Tongue (tissue), 3 donors: ENCODE measurements at places on chromosomes 6 and 20. TPM values are rescaled to one million over a fixed set of nuclear protein-coding genes. Genes with fewer than 3 reads are reported as not detected.

HSPA1L gene
- total RNA-seq: 4.5 TPM

- DNase-seq: no peak
Measured at GRCh38 chr6:39769012-39769411, 23.2 kb upstream of the DAAM2 start.

DNA sequence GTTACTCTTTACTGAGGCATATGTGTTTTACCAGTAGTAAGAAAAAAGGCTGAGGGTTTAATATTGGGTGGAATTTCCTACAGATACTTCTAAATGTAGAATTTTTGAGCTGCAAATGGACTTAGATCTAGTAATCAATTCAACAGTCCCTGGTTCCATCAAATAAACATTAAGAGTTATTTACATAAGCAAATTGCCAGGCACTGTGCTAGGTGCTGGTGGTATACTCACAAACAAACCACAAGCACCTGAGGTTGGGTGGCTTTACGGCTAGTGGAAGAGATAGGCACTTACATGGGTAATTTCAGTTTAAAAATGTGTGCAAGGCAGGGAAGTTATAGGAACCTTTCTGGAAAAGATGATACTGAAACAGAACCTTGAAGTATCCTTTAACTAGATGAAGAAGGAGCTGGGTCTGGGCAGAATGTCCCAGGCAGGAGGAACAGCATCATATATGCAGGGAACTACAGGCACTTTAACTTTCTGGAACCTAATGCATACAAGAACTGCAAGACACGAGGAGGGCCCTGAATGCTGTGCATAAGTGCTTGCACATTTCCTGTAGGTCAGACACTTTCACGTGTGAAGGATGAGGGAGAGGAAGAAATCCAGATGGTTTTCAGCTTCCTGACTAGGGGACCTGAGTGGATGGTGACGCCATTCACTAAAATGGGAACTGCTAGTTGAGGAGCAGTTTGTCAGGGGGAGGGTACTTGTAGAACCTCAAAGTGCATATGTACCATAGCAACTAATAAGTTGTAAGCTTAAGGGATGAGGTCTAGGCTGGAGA is 4.5 kb downstream of the CCN6 start:
- no peak for DNase-seq

GRCh38 chr20:59466107-59466815 is 138.1 kb upstream of the PHACTR3 start:
- no peak for DNase-seq

TFAP2B gene
- under 0.01 TPM for total RNA-seq

- DNase-seq: no peak
Measured at GRCh38 chr6:33721508-33721907, 10.0 kb upstream of the UQCC2 start.

DNA sequence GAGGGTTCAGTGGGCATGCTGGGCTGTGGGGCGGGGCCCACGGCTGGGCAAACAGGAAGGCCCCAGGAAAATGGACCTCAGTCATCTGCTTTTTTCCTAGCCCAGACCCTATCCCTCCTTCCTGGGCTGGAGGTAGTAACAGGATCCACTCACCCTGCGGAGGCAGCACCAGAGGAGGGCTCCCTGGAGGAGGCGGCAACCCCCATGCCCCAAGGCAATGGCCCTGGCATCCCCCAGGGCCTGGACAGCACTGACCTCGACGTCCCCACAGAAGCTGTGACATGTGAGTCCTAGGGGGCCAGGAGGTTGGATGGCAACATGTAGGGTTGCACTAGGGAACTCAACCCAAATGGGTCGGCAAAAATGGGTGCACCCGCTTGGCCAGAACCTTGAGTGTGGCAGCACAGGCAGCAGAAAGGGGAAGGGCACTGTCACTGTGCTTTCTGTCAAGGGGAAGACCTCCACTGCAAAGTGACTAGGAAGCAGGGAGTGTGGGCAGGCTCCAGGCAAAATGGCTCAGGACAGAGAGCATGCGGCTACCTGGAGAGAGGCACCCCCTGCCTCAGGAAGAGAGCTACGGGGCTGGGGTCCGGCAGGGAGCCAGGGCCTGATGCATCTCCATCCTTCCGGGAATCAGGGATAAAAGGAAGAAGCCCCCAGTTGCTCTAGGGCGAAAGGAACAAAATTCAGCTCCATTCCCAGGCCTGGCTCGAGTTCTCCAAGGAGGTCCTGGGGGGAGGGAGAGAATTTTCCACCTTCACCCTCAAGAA is 7.9 kb downstream of the MDFI start:
- DNase-seq: no peak

SCGN gene
- 0.62 TPM for total RNA-seq

GRCh38 chr6:126620719-126621118 is 280.8 kb downstream of the CENPW start:
- no peak for DNase-seq

- DNase-seq: no peak
Measured at GRCh38 chr20:1805816-1806215, 89.4 kb upstream of the SIRPA start.

- peak; percentile 85 for DNase-seq
Measured at GRCh38 chr20:35992713-35993335, 24.4 kb downstream of the CNBD2 start.

CENPB gene
- 61.1 TPM for total RNA-seq

SCRT2 gene
- total RNA-seq: not detected

SYNCRIP gene
- 79.6 TPM for total RNA-seq

SNAP91 gene
- 2.9 TPM for total RNA-seq

GPX5 gene
- total RNA-seq: not detected

DNA sequence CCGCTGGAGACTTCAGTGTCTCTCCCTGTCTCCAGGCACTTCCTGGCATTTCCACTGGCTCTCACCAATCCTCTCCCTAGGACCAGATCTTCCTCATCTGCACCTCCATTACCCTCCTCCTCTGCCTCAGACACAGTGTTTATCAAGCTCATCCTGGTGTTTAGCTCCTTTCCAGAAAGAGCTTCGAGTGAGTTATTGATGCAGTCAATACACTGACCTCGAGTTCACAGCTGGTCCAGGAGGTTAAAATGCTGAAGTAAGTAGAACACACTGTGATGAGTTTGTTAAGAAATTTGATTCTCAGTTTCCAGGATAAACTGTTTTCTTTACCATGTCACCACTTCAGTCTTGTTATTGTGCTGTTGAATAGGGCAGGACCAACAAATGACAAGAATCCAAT is 42.1 kb upstream of the ARMC2 start:
- DNase-seq: no peak

GRCh38 chr6:20159781-20160540 is 52.3 kb downstream of the MBOAT1 start:
- DNase-seq: no peak

GRCh38 chr6:38415231-38416005 is 224.3 kb downstream of the BTBD9 start:
- DNase-seq: no peak

F13A1 gene
- 26.0 TPM for total RNA-seq

DNA sequence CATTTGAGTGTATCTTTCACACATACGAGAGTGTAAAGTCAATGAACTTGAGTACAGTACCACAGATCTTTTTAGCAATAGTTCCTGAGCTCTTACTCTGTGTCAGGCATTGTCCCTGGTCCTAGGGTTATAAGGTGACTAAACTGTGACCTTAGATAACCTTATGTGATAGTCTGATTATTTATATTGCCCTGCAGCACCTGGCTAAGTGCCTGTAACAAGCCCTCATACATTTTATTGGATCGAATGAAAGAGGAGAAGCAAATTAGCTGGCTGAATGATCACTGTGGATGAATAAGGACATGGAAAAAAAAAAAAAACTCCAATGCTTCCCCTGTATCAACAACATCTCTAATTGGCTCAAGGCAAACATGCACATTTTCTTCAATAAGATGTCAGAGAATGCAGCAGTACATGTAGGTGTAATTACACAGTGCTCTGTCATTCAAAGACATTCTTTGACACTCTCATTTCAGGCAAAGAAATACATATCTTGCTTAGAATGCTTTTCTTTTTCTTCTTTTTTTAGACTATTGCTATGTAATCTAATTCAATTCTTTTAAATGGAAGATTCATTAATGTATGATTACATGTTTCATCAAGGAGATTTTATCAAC is 153.4 kb downstream of the PHACTR1 start:
- DNase-seq: no peak

- peak; percentile 52 for DNase-seq
Measured at GRCh38 chr6:127514773-127515227, 4.3 kb downstream of the MTCL3 start.

HLA-DQB1 gene
- not detected for total RNA-seq

GRCh38 chr6:7108196-7108963 is 619 bp downstream of the RREB1 start:
- DNase-seq: peak; percentile 73

DNMT3B gene
- total RNA-seq: 2.9 TPM

DNA sequence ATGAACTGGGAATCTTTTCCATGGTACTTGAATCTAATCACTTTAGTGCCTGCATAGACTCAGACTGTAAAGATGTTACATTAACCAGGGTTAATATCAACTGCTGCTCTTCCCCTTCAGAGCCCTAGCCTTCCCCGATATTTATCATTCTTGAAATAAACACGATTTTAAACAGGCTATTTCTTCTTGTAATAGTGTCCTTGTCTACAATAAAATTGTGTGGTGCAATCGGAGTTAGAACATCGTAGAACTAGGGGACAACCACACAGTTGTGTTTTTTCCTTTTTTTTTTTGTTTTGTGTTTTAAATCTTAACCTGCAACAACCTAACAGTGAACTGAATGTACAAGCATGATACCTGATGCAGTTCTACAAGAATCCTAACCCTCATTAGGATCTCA is 4.5 kb downstream of the GJA1 start:
- no peak for DNase-seq

GRCh38 chr20:63772781-63773518 is 33.4 kb downstream of the SLC2A4RG start:
- no peak for DNase-seq

C6orf141 gene
- total RNA-seq: 2.3 TPM

DNA sequence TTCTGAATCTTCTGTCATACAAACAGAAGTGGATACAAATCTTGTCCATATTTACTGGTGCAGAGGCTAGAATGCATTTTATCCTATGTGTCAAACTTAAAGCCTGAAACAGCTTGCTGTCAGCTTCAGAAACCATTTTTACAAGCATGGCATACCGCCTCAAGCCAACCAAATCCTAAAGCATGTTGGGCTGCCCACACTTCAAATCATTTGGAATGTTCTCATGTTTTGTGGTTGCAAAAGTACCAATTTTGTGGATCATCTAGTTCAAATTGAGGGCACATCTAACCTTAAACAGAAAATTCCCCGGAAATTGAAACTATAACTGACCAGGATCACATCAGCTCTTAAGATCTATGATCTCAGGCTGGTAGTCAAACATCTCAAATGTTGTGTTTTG is 3.2 kb downstream of the GPR63 start:
- DNase-seq: no peak

C6orf52 gene
- not detected for total RNA-seq

COL11A2 gene
- total RNA-seq: 5.7 TPM

- no peak for DNase-seq
Measured at GRCh38 chr6:44104481-44105021, 22.7 kb downstream of the MRPL14 start.

GABRR1 gene
- 0.41 TPM for total RNA-seq

GRCh38 chr20:1555952-1556351 is 1.6 kb downstream of the SIRPD start:
- DNase-seq: no peak

SDC4 gene
- 26.9 TPM for total RNA-seq

DNA sequence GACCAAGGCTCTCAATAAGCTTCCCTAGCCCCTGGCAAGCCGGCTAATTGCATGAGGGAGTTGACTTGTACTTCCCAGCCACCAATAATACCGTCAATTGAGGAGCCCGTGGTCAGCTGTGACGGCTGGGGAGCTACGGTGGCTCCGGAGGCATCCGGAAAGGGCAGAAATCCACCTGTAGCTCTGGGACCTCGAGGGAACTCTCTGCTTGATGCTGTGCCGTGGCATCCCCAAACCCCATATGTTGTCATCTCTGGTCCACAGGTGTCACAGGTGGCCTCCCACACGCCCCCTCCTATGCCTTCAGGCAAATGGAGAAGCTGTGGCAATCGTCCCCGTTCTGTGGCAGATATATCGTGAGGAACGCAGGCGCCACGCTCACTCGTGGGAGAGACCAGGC is 5.5 kb upstream of the KCNQ2 start:
- DNase-seq: no peak

DNA sequence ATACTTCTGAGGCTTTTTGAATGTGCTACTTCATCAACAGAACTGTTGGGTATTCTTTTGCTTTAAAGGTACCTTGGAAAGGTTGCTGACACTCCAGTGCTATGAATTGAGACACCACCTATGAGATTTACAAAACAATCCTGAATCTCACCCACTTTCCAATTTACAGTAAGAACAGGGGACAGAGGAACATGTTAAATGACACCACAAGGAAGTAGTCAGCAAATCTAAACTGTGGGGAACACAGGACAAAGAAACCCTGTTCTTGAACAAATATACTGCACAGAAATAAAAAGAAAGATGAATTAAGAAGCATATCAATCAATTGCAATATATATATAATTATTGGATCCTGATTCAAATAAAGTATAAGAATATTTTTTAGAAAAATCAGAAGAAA is 216.7 kb upstream of the ARID1B start:
- DNase-seq: no peak

- no peak for DNase-seq
Measured at GRCh38 chr6:150906641-150907326, 41.3 kb downstream of the MTHFD1L start.

DNA sequence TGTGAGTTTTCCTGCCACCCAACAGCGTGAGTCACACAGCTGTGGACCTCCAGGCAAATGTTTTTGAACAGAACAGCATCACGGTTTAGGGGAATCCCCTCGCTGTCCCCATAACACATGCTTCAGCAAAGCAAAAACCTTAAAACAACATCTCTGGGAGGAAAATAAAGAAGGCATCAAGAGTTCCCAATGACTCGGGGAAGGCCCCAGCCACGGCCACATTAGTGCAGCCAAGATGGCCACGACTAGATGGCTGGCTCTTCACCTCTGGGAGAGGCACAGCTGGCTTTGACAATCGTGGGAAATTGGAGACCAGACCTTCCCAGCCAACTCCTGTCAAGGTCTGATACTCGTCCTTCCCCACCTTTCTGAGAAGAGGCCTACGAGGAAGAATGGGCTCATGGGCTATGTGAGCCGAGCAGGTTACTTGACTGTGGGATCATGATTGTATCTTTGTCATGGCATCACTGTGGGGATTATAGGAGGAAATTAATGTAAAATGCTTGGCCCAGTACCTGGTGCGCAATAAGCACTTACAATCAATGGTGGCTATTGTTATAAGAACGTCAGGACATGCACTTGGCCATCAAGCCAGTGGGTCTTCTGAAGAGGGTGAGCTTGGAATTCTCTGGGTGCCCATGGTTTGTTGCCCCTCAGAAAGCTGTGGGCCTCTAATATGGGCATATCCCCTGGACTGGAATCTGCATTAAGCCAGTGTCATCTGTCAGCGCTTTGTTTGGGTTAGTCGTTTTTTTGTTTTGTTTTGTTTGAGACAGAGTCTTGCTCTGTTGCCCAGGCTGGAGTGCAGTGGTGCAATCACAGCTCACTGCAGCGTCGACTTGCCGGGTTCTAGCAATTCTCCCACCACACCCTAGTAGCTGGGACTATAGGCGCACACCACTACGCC is 43.6 kb downstream of the FGD2 start:
- peak; percentile 82 for DNase-seq
